Suprapubic skin (tissue), 4 donors: ENCODE measurements at places on chromosomes 1 and 21. TPM values are rescaled to one million over a fixed set of nuclear protein-coding genes. Genes with fewer than 3 reads are reported as not detected.

The DIO1 gene
- total RNA-seq, result not detected

The SPATC1L gene
- 10.5 TPM for total RNA-seq

The AMPD1 gene
- total RNA-seq, result not detected

The RPE65 gene
- total RNA-seq, result not detected

The SPATA45 gene
- not detected for total RNA-seq

The PDZK1IP1 gene
- 162 TPM for total RNA-seq

The TNFRSF14 gene
- 47.4 TPM for total RNA-seq

The CFHR1 gene
- not detected for total RNA-seq

The AJAP1 gene
- total RNA-seq, result 2.3 TPM

The AXDND1 gene
- total RNA-seq, result not detected

The TFAP2E gene
- 3.2 TPM for total RNA-seq

The SELENBP1 gene
- total RNA-seq, result 39.0 TPM

The CFAP141 gene
- total RNA-seq, result not detected

The PPM1J gene
- 11.8 TPM for total RNA-seq

The TFB2M gene
- 9.9 TPM for total RNA-seq

The TNFRSF4 gene
- 1.4 TPM for total RNA-seq

The FCRL3 gene
- total RNA-seq, result not detected

The SLAMF7 gene
- 2.1 TPM for total RNA-seq

The OR6Y1 gene
- not detected for total RNA-seq

The DCDC2B gene
- not detected for total RNA-seq

The CD52 gene
- total RNA-seq, result 9.8 TPM

The NOTCH2 gene
- 153 TPM for total RNA-seq

The SLC27A3 gene
- total RNA-seq, result 43.7 TPM

The TMEM269 gene
- not detected for total RNA-seq

The DIRAS3 gene
- total RNA-seq, result 1.4 TPM

The GJA4 gene
- total RNA-seq, result 13.0 TPM

The CLK2 gene
- total RNA-seq, result 41.1 TPM

The LPAR3 gene
- 19.2 TPM for total RNA-seq

The PRAMEF15 gene
- total RNA-seq, result not detected

The NCF2 gene
- total RNA-seq, result 16.9 TPM

The CHML gene
- 10.4 TPM for total RNA-seq

The LAMB3 gene
- total RNA-seq, result 92.5 TPM

The CHI3L2 gene
- total RNA-seq, result 7.6 TPM

The GSTM5 gene
- total RNA-seq, result 2.6 TPM

The FAM110D gene
- total RNA-seq, result 2.6 TPM

The IL6R gene
- 22.9 TPM for total RNA-seq

The MROH9 gene
- not detected for total RNA-seq

The CD1E gene
- 8.9 TPM for total RNA-seq

The PTGS2 gene
- total RNA-seq, result 7.1 TPM

The ALPL gene
- total RNA-seq, result 9.7 TPM

The LHX8 gene
- total RNA-seq, result not detected

The KRTAP13-2 gene
- not detected for total RNA-seq

The COL16A1 gene
- total RNA-seq, result 188 TPM

The ERO1B gene
- 11.7 TPM for total RNA-seq
